HAP-1 (cell line): ENCODE measurements at places on chromosomes 7 and 10.

GRCh38 chr7:86920154-86920553 lies 139.3 kb downstream of the ELAPOR2 start:
- no peak for DNase-seq

- no peak for DNase-seq
Observed at GRCh38 chr7:25840209-25840792, 311.7 kb upstream of the NFE2L3 start.

- no peak for DNase-seq
Observed at GRCh38 chr10:98956576-98957260, 278.9 kb downstream of the HPSE2 start.

DNA sequence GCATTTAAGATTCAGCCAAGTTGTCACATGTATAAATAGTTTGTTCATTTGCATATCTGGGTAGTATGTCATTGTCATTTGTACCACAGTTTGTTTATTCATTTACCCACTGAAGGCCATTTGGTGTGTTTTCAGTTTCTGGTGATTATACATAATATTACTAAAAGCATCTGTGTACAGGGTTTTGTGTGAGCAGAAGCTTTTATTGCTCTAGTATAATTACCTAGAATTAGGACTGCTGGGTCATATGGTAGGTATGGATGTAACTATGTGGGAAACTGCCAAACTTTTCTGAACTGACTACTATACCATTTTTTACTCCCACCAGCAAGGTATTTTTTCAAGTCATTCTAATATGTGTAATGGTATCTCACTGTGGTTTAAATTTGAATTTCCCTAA lies 584.0 kb upstream of the GHITM start:
- DNase-seq, result no peak

DNA sequence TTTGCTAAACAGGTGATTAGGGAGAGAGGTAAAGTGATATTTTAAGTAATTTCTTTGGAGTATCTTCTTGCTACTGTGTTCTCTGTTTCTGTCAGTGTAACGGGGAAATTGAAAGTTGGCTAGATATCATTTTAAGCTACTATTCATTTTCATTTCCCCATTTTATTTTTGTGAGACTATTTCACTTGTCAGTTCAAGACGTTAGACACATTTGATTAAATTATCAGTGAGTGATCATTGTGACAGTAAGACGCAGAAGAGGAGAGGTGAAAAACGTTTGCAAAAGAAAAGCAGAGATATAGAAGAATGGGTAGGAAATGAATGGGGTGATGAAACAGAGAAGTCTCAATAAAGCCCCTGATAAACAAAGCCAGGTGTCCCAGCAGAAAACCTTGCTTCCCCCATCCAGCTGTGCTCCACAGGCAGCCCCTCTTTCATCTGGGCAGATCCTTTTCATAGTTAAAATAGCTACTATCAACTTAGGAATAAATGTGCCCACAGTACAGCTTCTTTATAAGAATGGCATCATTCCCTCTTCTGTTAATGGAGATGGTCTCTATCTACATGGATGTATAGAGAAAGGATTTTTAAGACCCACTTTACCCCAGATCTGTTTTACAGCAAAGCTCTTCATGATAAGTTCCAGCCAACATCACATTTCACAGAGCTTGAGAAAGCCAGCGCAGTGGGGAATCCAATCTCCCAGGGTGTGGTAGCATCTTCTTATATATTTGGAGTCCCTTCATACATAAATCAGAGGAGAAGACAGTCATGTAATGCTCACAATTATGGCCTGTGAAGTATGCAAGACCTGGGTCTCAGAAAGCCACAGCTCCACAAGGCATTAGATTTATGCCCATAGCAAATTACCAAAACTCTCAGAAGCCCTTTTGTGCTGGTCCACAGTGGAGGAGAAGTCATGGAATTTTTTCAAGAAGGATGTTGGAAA lies 138.1 kb upstream of the ITGB1 start:
- no peak for DNase-seq

- DNase-seq, result no peak
Observed at GRCh38 chr7:151374139-151374538, 32.5 kb downstream of the NUB1 start.

DNA sequence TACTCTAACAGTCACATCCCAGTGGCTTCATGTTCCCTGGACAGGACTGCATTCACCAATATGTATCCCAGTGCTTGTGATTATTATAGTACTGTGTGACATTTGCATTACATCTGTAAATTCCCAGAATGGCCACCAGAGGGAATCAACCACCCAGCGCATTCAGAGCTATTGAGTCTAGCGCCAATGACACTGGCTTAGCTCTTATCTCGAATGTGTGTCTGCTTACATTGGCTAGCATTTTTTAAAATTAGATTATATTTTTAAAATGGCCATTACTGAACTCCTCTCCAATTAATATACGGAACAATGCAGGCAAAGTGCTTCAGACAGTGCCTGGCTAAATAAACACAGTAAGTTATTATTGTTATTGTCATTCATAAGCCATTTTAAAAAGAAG lies 36.3 kb downstream of the TRIL start:
- peak; percentile 68 for DNase-seq

GRCh38 chr7:114865564-114865963 lies 56.3 kb upstream of the MDFIC start:
- DNase-seq, result peak; percentile 34

DNA sequence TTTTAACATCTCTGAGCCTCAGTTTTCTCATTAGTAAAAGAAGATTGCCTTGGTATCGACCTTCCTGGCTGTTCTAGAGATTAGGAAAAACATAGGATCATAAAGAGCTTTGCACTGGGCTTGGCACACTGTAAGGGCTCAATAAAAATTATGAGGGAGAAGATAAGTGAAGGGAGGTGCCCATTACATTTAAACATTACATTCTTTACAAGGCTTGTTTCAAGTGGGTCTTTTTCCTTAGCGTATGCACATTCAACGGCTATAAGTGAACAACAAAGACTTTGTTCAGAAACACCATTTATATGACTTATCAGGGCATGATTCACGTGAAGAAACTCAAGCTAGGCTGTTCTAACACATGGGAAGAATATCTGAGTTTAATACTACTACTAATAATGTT lies 351.9 kb upstream of the NPVF start:
- peak; percentile 80 for DNase-seq

- no peak for DNase-seq
Observed at GRCh38 chr7:75649462-75649861, 89.3 kb downstream of the HIP1 start.

- no peak for DNase-seq
Observed at GRCh38 chr7:44881066-44881600, 4.2 kb downstream of the PURB start.

DNA sequence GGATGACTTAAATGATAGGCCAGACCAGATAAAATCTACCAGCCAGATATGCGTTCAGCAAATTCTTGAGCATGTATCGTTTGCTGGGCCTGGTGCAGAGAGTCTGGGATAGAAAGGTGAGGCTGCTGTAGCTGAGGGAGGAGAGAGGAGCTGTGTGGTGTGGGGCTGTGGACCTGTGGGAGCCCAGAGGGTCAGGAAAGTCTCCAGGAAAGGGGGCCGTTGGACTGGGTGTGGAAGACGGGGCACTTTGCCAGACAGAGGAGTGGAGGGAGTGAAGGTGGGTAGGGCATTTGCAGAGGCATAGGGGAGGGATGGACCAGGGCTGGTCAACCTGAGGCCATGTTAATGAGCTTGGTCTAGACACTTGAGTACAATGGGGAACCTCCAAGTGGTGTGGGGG lies 124.7 kb upstream of the UNC5B start:
- DNase-seq, result peak; percentile 4

- no peak for DNase-seq
Observed at GRCh38 chr7:40165216-40165615, 30.4 kb downstream of the SUGCT start.

GRCh38 chr10:83908506-83908905 lies 230.8 kb upstream of the GHITM start:
- no peak for DNase-seq

GRCh38 chr10:88852327-88852726 lies 683 bp upstream of the ANKRD22 start:
- DNase-seq, result no peak

DNA sequence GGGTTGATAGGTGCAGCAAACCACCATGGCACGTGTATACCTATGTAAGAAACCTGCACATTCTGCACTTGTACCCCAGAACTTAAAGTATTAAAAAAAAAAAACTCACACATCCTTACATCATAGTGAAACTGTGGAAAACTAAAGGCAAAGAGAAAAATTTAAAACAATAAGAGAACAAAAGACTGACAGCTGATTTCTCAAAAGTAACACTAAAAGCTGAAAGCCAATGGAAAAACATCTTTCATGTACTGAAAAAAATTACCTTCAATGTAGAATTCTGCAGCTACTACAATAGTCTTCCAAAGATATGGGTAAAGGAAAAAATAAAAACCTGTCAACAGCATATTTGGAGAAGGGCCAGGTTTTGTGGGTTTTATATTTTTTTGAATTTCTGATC lies 729.1 kb upstream of the NRP1 start:
- no peak for DNase-seq

DNA sequence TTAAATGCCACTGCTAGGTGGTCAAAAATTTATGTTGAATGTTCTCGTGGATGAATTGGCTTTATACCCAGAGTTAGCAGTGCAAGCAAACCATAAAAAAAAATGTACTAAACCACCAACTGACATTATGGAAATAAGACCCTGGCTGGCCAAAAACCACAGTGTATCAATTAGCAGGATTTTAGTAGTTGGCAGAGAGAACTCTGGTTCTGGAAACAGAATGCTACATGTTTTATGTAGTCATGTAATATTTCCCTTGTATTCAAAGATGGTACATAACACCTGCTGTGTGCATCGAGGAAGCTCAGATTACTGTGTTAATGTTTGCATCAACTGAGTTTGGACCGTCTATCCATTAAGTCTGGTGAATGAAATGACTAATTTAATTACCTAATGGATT lies 618.5 kb downstream of the CCSER2 start:
- DNase-seq, result no peak

DNA sequence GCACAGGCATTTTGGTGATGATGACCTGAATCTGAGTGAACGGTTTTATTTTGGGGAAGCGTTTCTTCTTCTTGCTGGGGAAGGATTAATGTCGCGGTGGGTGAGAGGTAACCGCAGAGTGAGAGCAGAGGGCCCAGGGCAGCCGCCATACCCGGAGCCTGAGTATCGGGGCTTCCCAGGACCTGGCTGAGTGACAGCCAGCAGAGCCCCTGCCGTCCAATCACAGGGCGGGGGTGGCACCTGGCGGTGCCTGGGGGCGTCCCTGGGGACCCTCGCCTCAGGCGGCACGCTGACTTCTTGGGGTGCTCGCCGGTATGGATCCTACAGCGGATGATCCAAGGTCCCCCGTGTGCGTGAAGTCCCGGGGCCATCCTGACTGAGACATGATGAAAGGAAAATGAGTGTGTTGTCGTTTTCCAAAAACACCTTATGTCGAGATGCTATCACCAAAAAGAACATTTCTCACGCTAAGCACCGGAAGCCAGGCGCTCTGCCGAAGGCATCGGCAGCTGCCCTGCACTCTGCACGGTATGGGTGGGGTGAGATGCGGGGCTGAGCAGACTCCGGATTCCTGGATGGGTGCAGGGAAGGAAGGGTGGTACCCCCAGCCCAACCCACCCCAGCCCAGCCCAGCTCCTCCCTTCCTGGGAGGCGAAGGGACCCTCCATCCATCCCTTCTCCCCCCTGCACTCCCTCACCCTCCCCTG lies 227.9 kb upstream of the SHH start:
- DNase-seq, result no peak

- no peak for DNase-seq
Observed at GRCh38 chr7:149454006-149454405, 6.9 kb downstream of the ZNF777 start.

- DNase-seq, result no peak
Observed at GRCh38 chr7:4010923-4011656, 671.0 kb upstream of the FOXK1 start.

- peak; percentile 38 for DNase-seq
Observed at GRCh38 chr7:36661135-36661840, 63.0 kb downstream of the AOAH start.

GRCh38 chr10:93807371-93807770 lies 49.6 kb downstream of the LGI1 start:
- DNase-seq, result no peak

DNA sequence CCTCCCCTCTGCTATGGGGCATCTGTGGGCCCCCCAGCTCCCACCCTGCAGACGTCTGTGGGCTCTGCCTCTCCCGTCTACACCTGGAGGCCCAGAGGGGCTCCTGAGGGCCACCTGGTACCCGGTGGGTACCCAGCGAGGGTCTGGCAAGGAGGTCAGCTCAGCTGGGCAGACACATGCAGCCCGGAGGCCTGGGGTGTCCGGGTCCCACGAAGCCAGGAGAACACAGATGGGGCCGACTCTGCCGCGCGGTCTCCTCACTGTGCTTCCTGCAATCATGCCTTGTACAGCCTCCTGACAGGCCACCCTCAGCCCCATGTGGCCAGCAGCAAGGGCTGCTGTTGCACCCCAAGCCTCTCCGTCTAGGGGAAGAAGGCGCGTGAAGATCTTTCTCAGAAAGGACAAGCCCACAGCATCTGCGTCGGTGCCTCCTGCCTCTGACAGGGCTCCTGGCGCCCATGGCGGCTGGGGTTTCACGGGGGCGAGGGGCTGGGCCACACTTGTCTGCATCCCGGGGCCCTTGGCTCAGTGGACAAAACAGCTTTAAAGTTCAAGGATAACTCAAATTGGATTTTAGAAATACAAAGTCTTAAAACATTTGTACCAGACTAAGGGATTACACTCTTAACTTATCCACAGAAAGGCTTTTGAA lies 391.3 kb downstream of the DNAJB6 start:
- no peak for DNase-seq

- DNase-seq, result no peak
Observed at GRCh38 chr7:98964596-98964995, 86.3 kb downstream of the TRRAP start.

DNA sequence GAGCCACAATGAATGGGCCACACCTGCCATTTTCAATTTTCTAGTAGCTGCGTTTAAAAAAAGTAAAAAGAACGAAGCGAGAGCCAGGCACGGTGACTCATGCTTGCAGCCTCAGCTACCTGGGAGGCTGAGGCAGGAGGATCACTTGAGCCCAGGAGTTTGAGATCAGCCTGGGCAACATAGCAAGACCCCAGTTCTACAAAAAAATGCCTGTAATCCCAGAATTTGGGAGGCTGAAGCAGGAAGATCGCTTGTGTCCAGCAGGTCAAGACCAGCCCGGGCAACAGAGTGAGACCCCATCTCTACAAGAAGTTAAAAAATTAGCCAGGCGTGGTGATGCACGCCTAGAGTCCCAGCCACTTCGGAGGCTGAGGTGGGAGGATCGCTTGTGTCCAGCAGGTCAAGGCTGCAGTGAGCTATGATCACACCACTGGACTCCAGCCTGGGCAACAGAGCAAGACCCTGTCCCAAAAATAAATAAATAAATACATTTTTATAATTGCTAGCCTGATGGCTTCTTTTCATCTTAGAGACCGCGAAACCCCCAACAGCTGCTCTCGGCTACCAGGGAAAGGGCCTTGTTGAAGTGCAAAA lies 32.1 kb downstream of the MICALL2 start:
- DNase-seq, result no peak

- no peak for DNase-seq
Observed at GRCh38 chr7:84161398-84161797, 33.2 kb downstream of the SEMA3A start.

GRCh38 chr7:14582010-14582409 lies 320.5 kb downstream of the DGKB start:
- no peak for DNase-seq
